ENCODE measurements at places on chromosomes 5 and 9.

- no peak for DNase-seq
These were observed 204.4 kb downstream of the SYK start for GRCh38 chr9:91006046-91006445.

DNA sequence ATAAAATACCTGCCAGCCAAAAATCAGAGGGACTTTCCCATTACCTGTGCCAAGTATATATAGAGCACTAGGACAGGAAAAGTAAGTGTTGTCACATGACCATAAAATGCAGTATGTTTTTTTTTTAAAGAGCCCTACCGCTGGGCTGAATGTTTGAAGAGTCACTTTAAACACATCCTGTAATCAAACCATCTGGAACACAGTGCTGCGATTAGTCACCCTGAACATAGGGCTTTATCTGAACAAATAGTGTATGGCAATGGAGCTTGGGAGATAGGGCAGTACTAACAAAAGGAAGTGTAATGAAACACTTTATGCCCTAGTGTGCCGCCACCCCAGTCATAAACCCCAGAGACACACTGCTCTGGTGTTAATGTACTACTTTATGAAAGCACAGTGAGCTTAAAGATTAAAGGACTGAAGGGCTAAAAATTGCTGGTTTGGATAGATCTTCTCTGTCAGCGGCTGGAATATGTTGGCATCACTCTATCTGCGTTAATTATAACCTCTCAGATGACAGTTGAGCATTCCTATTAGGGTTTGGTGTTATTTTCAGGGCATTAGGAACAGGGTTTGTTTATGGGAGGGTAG, 90.4 kb downstream of the ZNF608 start:
- no peak for DNase-seq

DNA sequence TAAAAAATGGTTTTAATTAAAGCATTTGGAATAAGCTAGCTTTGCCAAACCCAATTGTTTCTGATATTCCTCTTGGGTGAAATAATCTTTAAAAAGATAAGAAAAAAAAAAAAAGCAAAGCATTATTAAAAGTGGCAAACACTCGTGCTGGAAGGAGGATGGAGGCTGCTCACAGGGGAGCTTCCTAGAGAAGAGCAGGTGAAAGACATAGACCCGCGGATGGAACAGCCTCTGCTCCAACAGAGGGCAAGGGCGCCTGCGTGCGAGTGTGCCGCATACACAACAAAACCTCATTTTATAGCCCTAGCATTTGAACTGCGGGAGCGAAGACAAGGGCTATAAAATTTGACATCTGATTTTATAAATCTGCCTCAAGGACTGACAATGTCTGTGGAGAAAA, 33.4 kb upstream of the SLC25A51 start:
- no peak for DNase-seq

- no peak for DNase-seq
These were observed 212.5 kb downstream of the GAS1 start for GRCh38 chr9:86734771-86735170.

- no peak for DNase-seq
These were observed 13.2 kb downstream of the ZFAND5 start for GRCh38 chr9:72351538-72352453.

GRCh38 chr9:108477529-108478006, 378.2 kb downstream of the ACTL7B start:
- no peak for DNase-seq

GRCh38 chr9:93141771-93142483, 7.9 kb upstream of the NINJ1 start:
- DNase-seq, result no peak

- DNase-seq, result no peak
These were observed 68.7 kb upstream of the WDR41 start for GRCh38 chr5:77560677-77561263.

- no peak for DNase-seq
These were observed 29.5 kb downstream of the MAMDC2 start for GRCh38 chr9:70073193-70073592.

GRCh38 chr9:114263853-114264510, 58.9 kb upstream of the ORM1 start:
- no peak for DNase-seq

DNA sequence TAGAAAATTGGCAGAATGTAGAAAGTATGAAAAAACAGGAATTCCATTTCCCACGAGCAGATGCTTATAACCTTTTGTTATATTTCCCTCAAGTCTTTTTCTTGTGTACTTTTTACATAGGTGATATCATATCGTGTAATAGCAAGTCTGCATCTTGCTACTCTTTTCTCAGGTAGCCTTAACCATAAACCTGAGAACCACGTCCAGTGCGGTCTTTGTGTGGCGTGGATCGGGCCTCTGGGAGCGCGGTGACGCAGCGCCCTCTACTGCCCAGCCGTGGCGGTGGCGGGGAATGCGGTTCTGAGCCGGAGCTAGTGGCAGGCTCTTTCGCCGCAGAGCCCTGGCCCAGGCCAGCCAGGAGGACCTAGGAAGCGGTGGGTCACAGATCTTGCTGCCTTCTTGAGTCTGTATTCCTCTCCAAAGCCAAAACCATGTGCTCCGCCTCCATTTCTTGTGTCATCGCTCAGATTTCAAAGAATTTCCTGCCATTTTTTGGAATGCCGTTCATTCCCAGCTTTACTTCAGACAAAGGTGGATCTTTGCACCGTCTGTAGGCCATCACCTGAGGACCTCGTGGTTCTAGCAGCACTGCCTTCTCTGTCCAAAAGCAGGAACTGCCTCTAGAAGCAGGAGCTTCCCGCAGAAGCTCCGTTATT, 71.9 kb downstream of the MVB12B start:
- peak; percentile 70 for DNase-seq

- no peak for DNase-seq
These were observed 119.4 kb downstream of the MPDZ start for GRCh38 chr9:13160051-13160450.

DNA sequence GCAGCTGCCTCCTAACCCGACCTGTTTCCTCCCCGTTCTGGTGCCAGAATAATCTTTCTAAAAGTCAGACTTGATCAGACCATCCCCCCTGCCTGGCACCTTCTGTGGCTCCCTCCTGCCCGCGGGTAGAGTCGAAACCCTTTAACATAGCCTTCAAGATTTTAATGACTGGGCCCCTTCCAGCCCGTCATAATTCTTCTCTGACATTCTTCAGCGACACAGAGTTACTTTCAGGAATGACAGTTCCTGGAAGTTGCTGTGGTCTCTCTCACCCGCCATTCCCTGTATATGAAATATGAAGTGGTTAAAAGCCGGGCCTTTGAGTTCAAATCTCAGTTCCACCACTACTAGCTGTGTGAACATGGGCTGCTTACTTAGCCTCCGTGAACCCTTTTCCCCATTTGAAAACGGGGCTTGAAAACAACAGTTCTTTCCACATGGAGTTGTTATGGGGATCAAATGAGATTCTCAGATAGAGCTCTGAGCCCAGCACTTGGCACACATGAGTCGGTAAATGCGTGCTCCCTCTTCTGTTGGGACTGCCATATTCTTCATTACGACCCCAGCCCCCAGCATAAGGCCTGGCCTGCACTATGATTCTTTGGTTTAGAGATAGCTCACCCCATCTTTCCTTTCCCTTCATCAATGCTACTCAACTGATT, 737 bp downstream of the NANS start:
- DNase-seq, result no peak

- no peak for DNase-seq
These were observed 467.0 kb downstream of the HTR1A start for GRCh38 chr5:63495225-63495624.

- DNase-seq, result no peak
These were observed 337.4 kb downstream of the GLIS3 start for GRCh38 chr9:3962496-3962895.

GRCh38 chr5:145689235-145689634, 145.9 kb downstream of the PRELID2 start:
- no peak for DNase-seq

DNA sequence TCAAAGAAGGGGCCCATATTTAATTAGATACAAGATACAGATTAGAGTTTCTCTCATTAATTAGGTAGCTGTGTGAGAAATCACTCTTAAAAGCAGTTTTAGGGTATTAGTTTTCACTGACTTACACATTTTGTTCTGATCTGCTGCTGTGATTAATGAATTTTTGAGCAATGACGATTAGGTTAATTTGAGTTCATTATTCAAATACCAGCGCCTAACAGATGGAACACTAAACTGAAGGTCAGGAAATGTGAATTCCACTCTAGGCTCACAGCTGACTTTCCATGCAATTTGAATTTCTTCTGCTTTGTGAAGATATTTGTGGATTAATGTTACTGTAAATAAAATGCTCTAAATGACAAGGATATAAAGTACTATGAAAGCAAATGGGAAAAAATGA, 380.6 kb downstream of the ADGRV1 start:
- DNase-seq, result no peak

- no peak for DNase-seq
These were observed 5.0 kb downstream of the CMYA5 start for GRCh38 chr5:79694652-79695051.

GRCh38 chr9:82438581-82438980, 450.0 kb downstream of the SPATA31D1 start:
- no peak for DNase-seq

Data from GM12891 (cell line).